Stimulated activated CD4-positive, alpha-beta T cell treated with anti-CD3 and anti-CD28 coated beads, TNF-alpha, amount 100 ng/mL, for 48 hours (primary cell): ENCODE measurements at places on chromosomes 2 and 18.

GRCh38 chr2:108824316-108825070 is 37.9 kb downstream of the CCDC138 start:
- DNase-seq, result no peak

DNA sequence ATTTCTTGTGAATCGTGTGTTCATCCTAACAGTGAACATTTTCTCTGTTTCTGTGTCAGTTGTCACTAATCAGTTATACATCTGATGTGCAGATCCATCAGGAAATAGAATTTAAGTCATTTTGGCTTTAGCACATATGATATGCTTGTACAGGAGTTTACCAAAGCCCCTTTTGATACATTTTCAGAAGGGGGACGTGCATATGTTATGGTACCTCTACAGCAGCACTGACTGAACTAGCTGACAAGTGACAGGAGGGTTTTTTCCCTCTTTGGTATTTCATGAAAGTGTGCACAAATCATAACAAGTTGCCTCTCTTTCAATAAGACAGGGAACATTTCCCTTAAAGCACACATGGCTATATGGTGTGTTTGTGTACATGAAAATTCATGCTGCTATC is 536.5 kb downstream of the PLCL1 start:
- DNase-seq, result no peak

GRCh38 chr2:32773448-32773808 is 145.6 kb downstream of the TTC27 start:
- no peak for DNase-seq

GRCh38 chr18:79983253-79983652 is 5.1 kb downstream of the TXNL4A start:
- no peak for DNase-seq

DNA sequence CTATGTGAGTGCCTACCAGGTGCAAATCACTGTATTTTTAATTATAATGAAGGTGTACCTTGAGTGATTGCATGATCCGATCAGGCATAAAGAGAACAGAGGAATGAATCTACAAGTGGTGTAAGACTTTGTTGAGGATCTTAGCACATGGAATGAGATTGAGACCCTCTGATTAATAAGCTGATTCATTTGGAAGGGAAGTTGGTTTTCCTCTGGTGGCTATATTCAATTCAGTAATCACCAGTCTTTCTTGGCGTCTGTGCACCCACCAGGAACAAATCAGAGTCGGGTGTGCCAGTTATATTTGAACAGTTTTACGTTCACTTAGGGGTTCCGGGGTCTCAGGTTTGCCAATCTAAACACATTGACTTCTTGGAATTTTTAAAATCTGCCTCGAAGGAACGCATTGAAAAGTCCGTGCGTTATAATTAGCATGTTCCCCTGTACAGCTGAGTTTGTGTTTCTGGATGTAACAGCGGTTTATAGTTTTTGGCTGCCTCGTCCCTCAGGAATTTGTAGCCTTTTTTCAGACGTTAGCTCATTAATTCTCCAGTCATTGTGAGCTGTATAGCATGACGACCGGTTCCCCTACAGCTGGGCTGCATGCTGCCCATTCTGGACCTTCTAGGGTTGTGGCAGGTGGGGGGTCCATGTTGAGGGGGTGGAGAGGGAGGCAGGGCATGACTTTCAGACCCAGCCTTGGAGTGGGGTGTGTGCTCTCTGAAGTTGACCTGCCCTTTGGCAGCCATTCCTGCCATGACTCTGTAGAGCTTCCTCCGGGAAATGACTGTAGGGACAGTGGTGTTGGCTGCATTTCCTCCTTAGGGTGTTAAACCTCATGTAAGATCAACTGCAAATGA is 20.3 kb downstream of the MYO1B start:
- DNase-seq, result no peak

DNA sequence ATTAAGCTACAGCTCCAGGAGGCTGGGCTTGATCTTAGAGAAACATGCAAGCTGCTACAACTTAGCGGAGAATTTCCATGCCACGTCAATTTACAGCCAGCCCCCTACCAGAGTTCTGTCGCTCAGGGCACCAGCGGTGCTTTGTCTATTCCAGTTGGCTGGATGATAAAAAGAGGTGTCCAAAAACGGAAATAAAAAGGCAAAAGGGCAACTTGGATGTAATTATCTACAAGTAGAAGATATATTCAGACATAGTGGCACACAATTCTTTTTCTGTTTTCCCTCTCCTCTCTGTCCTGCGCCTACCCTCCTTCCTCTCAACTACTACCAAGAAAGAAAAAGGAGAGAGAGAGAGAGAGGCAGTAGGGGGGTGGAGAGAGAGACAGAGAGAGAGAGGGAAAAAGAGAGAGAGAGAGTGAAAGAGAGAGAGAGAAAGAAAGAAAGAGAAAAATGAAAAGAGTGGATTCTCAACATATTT is 363 bp upstream of the RFTN2 start:
- no peak for DNase-seq

GRCh38 chr2:194745557-194746146 is 911.4 kb upstream of the SLC39A10 start:
- no peak for DNase-seq

- no peak for DNase-seq
Measured at GRCh38 chr2:2503864-2504418, 172.9 kb upstream of the MYT1L start.

DNA sequence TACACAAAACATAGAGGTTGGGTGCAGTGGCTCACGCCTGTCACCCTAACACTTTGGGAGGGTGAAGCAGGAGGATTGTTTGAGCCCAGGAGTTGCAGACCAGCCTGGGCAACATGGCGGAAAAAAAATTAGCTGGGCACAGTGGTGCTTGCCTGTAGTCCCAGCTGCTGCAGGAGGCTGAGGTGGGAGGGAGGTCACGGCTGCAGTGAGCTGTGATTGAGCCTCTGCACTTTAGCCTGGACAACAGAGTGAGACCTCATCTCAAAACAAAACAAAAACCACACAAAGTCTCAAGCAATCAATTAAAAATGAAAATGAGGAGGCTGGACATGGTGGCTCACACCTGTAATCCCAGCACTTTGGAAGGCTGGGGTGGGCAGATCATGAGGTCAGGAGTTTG is 4.9 kb downstream of the NOP58 start:
- no peak for DNase-seq

DNA sequence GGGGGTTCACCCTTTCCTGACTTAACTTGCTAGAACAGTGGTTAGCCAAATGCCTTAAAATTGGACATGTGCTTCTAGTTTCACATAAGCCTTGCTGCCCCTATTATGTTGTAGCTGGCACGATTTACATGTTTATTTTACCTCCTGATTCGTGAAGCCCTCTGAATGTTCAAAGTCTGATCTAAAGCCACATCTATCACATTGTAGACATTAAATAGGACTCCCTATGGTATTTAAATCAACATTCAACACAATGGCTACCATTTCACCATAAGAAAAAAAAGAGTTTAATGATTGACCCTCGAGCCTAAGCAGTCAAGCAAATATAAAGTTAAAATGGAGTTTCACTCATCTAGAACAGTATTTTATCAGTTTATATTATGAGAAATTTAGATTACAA is 151.5 kb downstream of the GULP1 start:
- DNase-seq, result no peak

- DNase-seq, result no peak
Measured at GRCh38 chr2:171602352-171602751, 80.1 kb downstream of the CYBRD1 start.

DNA sequence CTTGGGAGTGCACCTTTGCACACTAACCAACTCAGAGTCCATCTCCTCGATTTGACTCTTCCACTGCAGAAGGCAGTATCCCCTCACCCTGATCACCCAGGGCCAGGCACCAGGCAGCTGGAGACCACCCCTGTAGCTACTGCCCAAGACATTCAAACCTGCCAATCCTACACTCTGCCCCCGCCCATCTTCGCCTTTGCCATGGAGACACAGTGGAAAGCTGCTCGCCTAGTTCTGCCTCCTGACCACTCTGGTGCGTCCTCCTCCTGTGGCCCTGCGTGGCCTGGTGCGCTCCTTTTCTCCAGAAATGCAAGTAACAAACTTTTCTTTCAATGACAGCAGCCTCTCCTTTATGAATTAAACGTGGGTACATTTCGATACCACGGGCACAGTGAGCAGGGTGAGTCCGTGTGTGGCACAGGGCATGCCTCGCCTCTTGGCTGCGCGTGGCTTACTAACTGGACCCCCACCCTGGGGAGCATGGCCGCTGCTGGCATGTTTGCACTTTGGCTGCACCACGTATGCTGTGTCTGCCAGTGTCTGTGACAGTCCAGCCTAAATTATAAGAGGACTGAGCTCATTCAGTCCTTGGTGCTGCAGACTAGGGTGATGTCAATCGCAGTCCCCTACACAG is 47.6 kb downstream of the LONRF2 start:
- no peak for DNase-seq

DNA sequence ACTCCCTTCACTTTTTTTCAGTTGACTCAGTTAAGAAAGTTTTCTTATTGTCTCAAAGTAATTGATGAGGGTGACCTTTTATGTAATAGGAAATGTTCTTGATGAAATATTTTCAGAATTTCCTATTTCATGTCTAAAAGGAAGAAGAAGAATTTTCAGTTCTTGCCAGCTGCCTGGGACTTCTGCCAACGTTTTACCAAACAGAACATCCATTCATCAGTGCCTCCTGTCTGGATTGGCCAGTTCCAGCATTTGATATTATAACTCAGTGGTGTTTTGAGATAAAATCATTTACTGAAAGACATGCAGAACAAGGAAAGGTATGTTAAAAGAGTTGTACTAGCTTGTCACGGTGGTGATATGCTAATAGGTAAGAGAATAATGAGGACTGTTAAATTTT is 104.7 kb upstream of the MYO3B start:
- no peak for DNase-seq

DNA sequence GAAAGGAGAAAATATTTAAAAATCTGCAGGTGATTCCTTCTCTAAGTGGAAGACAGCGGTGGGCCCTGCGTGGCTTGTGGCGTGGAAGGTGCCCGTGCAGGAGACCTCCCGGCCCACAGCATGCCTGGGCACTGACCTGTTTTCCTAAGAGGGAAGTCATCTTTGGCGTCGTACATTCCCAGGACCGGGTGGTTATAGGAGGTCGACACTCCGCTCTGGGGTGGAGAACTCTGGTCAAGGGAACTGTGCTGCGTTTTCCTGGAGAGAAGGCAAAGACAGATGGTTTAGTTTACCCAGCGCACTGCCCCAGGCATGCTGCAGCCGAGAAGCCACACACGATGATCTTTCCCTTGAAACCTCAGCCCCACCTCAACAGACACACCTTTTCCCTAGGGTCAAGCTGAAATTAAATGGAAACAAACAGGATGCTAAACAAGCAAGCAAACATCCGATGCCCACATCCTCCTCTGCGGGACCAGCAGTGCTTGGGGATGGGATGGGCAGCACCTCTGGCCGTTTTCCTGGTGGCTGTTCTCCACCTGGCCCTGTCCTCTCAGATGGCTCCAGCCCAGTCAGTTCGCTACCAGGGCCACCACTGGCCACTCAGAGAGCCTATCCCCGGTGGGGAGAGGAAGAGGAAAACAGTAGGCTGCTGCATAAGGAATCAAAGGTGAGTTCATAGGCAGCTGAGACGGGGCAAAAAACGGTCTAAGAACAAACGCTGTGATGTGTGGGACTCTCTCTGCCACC is 244.1 kb downstream of the HDAC4 start:
- DNase-seq, result no peak

GRCh38 chr2:2570871-2571270 is 239.8 kb upstream of the MYT1L start:
- DNase-seq, result no peak

DNA sequence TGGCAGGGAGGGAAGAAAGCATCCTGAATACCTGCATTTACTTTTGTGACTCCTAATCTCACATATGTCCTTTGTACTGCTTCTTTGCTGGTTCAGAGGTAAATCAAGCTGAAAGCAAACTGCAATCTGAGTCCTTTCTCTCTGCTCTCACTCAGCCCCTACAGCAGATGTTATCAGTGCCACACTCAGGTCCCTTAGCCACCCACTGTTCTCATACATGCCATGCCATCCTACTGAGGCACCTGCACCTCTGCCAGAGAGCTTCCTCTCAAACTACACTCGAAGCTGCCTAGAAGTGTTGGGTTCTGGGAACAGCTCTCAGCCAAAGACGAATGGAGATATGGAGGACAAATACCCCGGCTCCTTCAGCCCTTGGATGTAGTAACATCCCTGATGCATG is 244.5 kb downstream of the TXNL1 start:
- no peak for DNase-seq

GRCh38 chr2:146228466-146229058 is 1616.3 kb upstream of the ACVR2A start:
- DNase-seq, result no peak

- DNase-seq, result no peak
Measured at GRCh38 chr2:115560666-115561065, 1118.2 kb downstream of the DPP10 start.

- DNase-seq, result no peak
Measured at GRCh38 chr2:47002480-47003381, 87.1 kb upstream of the MCFD2 start.

DNA sequence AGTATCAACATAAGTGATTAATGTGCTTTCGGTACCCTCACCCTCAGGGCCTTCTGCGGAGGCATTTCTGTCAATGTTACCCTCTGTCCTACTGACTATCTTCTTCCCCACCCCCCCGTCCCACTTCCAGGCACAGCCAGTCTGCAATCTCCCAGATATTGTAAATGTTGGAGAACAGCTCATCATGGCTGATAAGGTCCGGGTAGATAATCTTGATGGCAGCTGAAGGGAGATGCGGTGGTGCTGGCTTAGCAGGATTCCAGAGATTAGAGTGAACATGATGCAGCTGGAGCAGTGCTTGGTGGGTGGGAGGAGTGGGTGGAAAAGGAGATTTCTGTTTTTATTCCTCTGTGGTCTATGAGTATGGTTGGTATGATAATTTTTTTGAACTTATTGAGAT is 15.5 kb downstream of the GTF2A1L start:
- DNase-seq, result no peak

- DNase-seq, result no peak
Measured at GRCh38 chr2:24993406-24994145, 21.8 kb upstream of the DNAJC27 start.

GRCh38 chr2:182836451-182836850 is 30.0 kb downstream of the FRZB start:
- no peak for DNase-seq

DNA sequence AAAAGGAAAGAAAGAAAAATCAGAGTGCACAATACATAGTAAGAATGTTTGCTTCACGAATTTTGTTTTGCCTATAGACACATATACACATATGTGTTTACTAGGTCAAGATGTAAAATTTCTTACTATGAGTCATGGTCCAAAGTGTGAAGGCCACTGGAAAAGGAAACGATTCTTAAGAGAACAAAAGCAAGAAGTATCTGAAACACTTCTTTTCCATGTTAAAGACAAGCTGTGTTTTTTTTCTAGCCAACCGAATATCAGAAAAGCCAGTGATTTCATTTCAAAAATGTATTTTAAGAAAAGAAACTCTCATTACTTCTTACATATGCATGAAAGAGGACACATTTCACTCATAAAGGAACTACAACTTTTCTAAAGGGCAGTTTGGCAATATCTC is 24.9 kb downstream of the PECR start:
- no peak for DNase-seq

DNA sequence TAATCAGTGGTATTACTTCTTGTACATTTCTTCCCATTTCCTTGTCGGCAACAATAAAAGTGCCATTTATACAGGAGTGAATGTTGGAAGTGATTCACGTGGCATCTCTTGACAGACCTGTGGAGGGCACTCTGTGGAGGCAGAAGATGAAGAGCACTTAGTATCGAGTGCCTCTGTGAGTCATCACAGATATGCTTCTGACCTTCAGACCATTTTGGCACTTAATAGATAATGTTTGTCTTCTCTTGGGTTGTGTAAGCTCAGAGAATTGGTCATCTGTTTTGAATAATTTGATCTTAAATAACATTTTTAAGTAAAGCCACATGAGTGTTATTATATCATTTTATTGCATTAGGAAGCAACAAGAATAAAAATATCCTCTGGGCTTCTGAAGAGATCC is 305.5 kb downstream of the PTPRM start:
- DNase-seq, result no peak

- DNase-seq, result no peak
Measured at GRCh38 chr2:231708773-231709635, 679 bp downstream of the PTMA start.
